ENCODE measurements at places on chromosomes 4 and X. TPM values are rescaled to one million over a fixed set of nuclear protein-coding genes. Genes with fewer than 3 reads are reported as not detected.

DNA sequence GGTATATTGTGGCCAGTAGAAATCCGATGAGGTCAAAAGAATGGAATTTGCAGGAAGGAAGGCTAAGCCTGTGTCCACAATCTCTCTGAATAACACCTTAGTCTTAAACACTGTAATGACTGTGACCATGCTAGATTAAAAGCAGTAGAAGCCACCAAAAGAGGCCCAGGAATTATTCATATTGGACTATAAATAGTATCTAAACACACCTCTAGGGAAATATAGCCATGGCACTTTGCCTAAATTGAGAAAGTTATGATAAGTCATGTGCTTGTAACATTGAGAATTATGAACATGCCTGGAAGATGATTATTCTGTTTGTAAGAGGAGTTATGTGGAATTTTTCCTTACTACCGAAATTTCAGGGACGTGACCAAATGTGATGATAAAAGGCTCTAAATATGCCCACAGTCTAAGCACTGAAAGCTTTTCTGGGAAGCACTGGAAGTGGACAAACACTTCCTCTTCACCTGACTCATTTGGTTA, 298.5 kb downstream of the KCTD8 start:
- no peak overlapping the region for H3K4me3 ChIP-seq
- no peak overlapping the region for H3K27ac ChIP-seq
- no peak for DNase-seq
- no peaks in the 10 kb centered on the region for H3K4me1 ChIP-seq
- H3K27me3 ChIP-seq = no peaks in the 10 kb centered on the region

DNA sequence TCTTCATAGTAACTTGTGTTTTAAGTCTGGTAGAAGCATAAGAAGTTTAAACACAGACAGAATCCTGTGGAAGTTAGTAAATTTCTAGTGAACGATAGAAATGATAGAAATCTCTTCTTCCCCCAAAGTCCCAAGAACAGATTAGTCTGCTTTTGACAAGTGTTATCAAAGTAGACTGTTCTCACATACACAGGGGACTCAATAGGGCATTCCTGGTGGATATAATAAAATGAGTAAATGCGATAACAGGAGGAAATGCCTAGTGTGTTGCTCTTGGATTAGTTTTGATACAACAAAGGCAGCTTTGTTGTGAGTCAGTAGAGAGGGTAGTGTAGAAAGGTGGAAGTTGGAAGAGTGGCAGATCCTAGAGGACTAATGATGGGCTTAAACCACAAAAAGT, 43.5 kb downstream of the CLCN3 start:
- H3K36me3 ChIP-seq = peaks cover 23% of the 10 kb centered on the region
- no peak overlapping the region for H3K27ac ChIP-seq
- H3K27me3 ChIP-seq = no peaks in the 10 kb centered on the region
- H3K4me3 ChIP-seq = no peak overlapping the region

- peak overlapping the region; percentile 76 for H3K27ac ChIP-seq
- no peaks in the 10 kb centered on the region for H3K27me3 ChIP-seq
- peak overlapping the region; percentile 66 for H3K4me3 ChIP-seq
- H3K4me1 ChIP-seq = peaks cover 86% of the 10 kb centered on the region
- peaks cover 47% of the 10 kb centered on the region for H3K36me3 ChIP-seq
Observed at GRCh38 chr4:108148316-108148715, 20.4 kb downstream of the LEF1 start.

GRCh38 chr4:40956721-40957255, 207.0 kb downstream of the NSUN7 start:
- DNase-seq = no peak
- no peak overlapping the region for H3K27ac ChIP-seq
- H3K4me3 ChIP-seq = no peak overlapping the region

DNA sequence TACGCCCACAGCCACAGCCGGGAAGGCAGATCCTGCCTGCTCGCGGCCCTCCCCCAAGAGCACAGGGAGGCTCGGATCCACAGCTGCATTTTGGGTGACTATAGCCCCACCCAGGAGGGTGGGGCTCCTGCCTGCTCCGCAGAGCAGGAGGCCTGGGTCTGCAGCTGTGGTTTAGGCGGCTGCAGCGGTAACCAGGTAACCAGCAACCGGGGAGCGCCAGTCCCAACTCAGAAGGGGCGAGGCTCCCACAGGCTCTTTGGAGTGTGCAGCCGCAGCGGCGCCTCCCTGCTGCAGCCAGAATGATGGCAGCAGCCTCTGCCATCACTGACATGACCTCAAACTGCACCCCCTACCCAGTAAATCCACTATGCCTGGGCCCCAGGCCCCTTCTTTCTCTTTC, 148.0 kb upstream of the F9 start:
- H3K36me3 ChIP-seq = no peaks in the 10 kb centered on the region
- no peak for DNase-seq
- H3K27me3 ChIP-seq = no peaks in the 10 kb centered on the region
- H3K27ac ChIP-seq = no peak overlapping the region

MAGEA9B gene
- total RNA-seq = not detected

FRMD7 gene
- total RNA-seq = not detected

GLRA3 gene
- not detected for total RNA-seq

KDR gene
- not detected for total RNA-seq

HSFX1 gene
- 0.31 TPM for total RNA-seq

SLC49A3 gene
- total RNA-seq = 0.23 TPM

TEC gene
- 4.2 TPM for total RNA-seq
